ENCODE measurements at places on chromosomes 2 and 18.
A peak's percentile ranks its signal among the peaks of the same experiment; 100 is the strongest.

GRCh38 chr2:157260533-157261198 is 3.2 kb downstream of the GALNT5 start:
- peak; percentile 36 for DNase-seq

DNA sequence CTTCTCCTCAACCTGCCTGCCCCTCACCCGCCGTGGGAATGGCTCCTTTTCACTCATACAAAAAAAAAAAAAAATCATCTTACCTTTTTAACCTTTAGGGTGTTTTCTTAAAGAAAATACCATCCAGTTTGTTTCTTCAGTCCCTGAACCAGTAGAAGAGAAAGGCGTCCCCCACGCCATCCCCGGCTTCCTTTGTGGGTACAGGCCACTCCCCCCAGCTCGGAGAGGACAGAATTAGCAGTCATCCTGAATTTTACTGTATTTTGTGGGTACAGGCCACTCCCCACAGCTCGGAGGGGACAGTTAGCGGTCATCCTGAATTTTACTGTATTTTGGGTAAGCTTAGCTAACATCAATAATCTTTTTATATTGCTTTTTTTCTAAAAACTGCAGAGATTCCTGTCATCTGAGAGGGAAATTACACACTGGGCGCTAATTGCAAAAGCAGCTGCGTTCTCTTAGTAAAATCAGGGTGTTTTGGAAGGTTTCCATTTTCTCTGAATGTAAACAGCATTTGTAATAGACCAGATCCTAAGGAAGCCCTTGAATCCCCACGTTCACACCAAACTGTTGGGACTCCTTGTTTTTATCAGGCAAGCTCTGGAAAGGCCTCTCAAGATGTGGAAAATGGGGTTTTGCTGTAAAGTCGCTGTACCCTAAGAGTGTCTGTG is 72.5 kb downstream of the NFATC1 start:
- DNase-seq: no peak

DNA sequence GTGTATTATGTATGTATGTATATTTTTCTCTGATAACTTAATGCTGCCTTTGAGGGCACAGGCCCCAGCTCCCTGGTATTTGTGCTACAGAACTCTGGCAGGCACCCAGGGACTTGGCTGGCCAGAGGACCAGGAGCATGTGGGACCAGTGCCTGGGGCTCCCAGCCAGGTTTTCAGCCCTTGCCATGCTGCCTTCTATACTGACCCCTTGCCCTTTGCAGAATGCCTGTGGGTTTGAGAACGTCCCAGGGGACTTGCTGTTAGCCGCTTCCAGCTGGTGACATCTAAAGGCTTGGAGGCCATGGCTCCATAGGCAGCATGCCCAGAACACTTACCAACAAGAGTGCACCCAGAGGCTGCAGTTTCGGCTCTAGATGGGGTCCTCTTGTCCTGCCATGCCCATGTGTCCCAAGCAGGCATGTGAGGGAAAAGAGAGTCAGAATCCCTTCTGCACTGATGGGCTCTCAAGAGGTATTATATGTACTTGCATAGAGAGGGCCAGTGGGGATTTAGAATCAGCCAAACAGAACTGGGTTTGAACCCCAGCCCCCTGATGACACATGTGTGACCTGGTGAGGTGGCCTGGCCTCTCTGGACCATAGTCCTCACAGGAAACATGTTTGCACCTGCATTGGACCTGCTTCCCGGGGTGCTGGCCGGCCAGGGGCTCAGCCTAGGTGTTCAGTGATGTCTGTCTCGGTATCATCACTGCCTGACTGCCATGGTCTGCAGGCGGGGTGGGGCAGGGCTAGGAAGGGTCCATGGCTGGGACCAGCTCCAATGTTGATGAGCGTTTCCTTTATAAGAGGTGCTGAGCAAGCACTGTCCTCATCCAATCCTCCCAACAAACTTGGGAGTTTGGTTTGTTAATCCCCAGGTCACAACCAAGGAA is 119.2 kb upstream of the FHL2 start:
- peak; percentile 90 for DNase-seq

- peak; percentile 45 for DNase-seq
Observed at GRCh38 chr2:159807183-159808031, 9.4 kb upstream of the CD302 start.

DNA sequence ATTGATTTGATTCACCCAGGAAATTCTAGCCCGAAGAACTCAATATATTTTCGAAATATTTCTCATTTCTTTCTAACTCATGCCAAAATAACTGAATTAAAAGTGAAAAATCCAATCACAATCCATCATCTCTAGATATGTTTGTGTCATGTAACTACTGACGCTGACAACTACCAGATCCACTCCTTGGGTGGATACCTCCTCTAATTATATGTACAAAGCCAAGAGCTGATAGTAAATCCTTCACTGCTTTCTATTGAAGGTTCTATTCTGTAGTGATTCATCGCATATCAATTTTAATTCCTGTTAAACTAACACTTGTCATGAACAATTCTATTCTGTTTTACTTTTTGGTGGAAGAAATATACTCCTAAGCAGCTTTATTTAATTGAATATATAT is 1056.6 kb upstream of the NXPH2 start:
- DNase-seq: no peak

DNA sequence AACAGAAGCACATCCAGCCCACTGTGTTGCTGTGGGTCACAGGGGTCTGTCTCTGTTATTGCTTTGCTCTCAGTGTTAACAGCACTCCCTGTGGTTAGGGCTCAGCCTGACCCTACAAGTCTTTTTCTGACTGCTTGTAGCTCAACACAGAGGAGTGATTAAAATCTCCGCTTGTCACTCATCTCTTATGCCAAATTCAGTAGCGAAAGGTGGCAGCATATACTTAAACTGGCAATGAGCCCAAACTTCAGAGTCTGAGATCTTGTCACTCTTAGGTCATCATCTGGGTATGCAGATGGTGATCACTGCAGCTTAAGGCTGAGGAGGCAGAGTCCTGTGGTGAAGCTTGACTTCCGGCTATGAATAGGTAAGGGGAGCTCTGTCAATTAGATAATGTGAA is 63.3 kb upstream of the CSRNP3 start:
- DNase-seq: no peak

- no peak for DNase-seq
Observed at GRCh38 chr18:24089515-24090337, 49.1 kb upstream of the CABYR start.

DNA sequence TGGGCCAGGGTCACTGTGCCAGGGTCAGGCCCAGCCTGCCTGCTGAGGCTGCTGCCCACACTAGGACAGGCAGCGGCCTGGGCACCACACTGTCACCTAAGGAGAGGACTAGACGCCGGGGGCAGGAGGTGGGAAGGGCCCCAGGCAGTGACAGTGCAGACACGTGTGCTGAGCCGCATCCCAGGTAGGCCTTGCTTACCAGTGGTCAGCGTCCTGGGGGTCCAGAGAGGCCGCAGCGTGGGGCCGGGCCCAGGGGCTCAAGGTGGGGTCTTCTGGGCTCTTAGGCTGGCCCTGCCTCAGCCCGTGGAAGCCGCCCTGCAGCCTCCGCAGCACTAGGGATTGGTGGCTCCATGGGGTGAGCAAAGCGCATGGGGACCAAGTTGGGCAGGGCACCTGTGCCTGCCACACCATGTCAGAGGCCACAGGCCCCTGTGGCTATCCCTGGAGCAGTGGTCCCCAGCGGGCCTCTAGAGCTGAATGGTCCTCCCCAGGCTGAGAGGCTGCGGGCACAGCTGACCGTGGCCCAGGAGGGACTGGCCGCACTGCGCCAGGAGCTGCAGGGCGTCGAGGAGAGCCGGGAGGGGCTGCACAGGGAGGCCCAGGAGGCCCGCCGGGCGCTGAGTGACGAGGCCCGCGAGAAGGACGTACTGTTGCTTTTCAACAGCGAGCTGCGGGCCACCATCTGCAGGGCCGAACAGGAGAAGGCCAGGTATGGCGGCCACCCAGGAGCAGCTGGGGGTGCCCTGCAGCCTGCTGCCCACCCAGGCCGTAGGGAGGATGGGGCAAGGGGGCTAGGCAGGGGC is 35.2 kb upstream of the SNED1 start:
- no peak for DNase-seq

GRCh38 chr2:236971919-236972381 is 113.7 kb upstream of the COPS8 start:
- DNase-seq: no peak

GRCh38 chr2:7609556-7609955 is 692.3 kb downstream of the RNF144A start:
- DNase-seq: no peak

- peak; percentile 43 for DNase-seq
Observed at GRCh38 chr18:21489119-21489750, 111.3 kb downstream of the ESCO1 start.

Data from AG10803 (cell line).